ENCODE measurements at places on chromosomes 11 and 22.

GRCh38 chr11:68256331-68256741 lies 15.4 kb downstream of the C11orf24 start:
- no peak for DNase-seq

- no peak for DNase-seq
Measured at GRCh38 chr22:46042786-46043185, 65.8 kb upstream of the WNT7B start.

GRCh38 chr22:38213319-38213989 lies 11.7 kb downstream of the MAFF start:
- DNase-seq: no peak

DNA sequence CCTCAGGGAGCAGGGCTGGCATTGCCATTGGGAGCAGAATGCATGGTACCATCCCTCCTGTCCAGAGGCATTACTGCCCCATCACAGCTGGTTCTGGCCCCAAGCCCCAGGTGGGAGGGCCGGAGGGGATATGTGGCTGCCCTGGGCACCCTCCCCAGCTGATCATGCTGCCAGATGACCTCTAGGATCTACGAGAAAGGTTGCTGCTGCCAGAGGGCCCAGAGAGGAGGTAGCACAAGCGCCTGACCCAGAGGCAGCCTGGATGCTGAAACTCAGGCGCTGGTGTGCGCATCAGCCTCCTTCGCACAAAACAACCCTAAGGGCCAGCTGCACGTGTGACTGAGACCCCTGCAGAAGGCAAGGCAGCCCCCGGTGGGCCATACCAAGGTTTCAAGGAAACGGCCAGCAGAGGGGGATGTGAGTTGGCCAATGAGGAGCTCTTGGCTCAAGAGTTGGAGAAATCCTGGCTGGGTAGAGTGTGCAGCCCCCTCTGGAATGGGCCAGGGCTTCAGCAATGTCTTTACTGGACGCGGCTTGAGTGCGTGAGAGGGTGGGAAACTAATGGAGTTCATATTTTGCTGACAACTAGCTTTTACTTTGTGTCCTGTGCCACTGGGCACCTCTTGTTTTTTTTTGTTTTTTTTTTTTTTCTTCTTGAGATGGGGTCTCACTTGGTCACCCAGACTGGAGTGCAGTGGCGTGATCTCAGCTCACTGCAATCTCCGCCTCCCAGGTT lies 88.3 kb upstream of the PARVA start:
- DNase-seq: no peak
